ENCODE measurements at places on chromosomes 5 and 9.

DNA sequence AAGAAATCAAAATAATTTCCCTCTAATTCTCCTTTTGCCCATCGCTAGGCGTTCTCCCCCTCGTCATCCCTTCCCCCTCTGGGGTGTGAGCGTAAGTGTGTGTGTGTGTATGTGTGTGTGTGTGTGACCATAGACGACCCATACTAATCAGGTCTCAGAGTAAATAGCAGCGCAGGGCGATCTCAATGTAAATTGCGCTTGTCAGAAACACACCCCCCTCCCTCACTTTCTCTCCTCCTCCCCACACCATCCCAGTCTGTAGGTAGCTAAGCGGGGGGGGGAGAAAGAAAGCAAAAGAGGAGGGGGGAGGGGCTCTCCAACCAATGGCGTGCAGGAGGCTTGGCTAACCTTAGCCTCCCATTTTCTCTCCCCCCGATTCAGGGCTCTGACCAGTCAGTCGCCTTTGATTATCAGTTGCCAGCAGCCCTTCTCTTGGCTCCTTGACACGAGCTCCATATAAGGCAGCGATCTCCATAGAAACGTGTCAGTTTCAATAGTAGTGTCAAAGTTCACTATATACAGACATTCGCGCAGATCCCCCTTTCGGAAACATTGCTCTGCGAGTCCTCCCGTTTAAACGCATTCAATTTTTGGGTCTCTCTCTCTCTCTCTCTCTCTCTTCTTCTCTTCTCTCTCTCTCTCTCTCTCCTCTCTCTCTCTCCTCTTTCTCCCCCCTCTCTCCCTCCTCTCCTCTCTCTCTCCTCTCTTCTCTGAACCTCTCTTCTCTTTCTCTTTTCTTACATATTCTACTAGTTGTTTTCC is at the start of gene NR2F1:
Gene NR2F1 (plus strand): TSS at position 546 of the 762 bp plus-strand sequence. CDS start 1,802 bp downstream, outside the sequence.
- DNase-seq: no peak

DNA sequence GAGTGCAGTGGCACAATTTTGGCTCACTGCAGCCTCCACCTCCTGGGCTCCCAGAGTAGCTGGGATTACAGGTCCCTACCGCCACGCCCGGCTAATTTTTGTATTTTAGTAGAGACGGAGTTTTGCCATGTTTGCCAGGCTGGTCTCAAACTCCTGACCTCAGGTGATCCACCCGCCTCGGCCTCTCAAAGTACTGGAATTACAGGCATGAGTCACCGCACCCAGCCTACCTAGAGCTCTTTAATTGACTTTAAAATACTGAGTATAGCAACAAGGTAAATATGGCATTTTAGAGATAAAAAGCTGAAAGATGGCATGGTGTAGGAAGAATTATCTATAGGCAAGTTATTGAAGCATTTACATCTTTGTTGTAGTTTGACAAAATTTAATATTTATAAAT is 21.0 kb downstream of the APC start:
- DNase-seq: no peak

DNA sequence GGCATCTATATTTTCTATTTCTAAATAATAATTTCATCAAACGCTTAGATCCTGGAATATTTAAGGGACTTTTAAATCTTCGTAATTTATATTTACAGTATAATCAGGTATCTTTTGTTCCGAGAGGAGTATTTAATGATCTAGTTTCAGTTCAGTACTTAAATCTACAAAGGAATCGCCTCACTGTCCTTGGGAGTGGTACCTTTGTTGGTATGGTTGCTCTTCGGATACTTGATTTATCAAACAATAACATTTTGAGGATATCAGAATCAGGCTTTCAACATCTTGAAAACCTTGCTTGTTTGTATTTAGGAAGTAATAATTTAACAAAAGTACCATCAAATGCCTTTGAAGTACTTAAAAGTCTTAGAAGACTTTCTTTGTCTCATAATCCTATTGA is 1.1 kb downstream of the LRRC70 start:
- no peak for DNase-seq

DNA sequence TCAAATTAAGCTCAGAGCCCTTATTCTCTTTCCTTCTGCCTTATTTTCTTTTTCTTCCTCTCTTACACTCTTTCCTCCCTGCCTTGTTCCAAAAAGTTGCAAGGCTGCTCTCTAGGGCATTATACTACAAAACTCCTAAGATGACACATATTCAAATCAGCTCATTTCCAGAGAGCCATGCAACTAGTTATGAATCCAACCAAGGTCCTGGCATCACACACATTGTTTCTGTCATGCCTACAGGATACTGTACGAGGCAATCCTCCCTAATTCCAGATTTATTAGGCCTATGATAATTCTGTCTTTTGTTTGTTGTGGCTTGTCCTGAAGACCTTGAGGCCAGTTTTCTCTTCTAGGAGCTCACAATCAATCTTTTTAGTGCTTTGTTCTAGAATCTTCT is 87.0 kb upstream of the TBCA start:
- DNase-seq: no peak

GRCh38 chr5:172421-172820 is 18.9 kb upstream of the LRRC14B start:
- DNase-seq: no peak

Data from activated naive CD4-positive, alpha-beta T cell treated with Interleukin-2 at 50 U/mL for 16 hours (primary cell).